ENCODE measurements at places on chromosomes 3 and 15.

GRCh38 chr3:78221300-78221699 lies 1181.4 kb downstream of the ROBO2 start:
- H3K4me1 ChIP-seq: no peaks in the 10 kb centered on the region
- H3K4me3 ChIP-seq: no peak overlapping the region
- H3K27ac ChIP-seq: no peak overlapping the region
- no peak for DNase-seq
- H3K36me3 ChIP-seq: no peaks in the 10 kb centered on the region
- H3K27me3 ChIP-seq: no peaks in the 10 kb centered on the region

GRCh38 chr3:141112686-141113297 lies 61.6 kb downstream of the SPSB4 start:
- H3K27me3 ChIP-seq: no peaks in the 10 kb centered on the region
- no peak overlapping the region for H3K27ac ChIP-seq
- H3K4me1 ChIP-seq: no peaks in the 10 kb centered on the region
- no peaks in the 10 kb centered on the region for H3K36me3 ChIP-seq
- H3K4me3 ChIP-seq: no peak overlapping the region
- DNase-seq: no peak

DNA sequence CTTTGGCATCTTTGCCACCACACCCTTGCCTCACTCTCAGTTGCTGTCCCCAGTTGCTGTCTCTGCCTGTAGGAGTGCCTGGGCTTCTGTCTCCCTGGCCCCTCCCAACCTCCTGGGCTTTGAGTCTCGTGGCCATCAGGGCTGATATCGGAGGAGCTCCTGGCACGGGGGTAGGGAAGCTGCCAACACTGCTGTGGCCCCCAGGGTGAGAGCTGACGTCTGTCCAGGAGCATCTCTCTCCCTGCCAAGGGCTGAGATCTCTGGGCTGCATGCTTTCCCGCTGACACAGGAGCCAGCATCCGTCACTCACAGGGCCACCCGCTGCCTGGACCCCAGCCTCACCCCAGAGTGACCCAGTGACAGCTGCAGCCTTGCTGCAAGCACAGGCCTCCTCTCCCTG lies 47.4 kb downstream of the EXOG start:
- no peaks in the 10 kb centered on the region for H3K27me3 ChIP-seq
- no peaks in the 10 kb centered on the region for H3K4me1 ChIP-seq
- H3K4me3 ChIP-seq: no peak overlapping the region
- no peaks in the 10 kb centered on the region for H3K36me3 ChIP-seq
- H3K27ac ChIP-seq: no peak overlapping the region

DNA sequence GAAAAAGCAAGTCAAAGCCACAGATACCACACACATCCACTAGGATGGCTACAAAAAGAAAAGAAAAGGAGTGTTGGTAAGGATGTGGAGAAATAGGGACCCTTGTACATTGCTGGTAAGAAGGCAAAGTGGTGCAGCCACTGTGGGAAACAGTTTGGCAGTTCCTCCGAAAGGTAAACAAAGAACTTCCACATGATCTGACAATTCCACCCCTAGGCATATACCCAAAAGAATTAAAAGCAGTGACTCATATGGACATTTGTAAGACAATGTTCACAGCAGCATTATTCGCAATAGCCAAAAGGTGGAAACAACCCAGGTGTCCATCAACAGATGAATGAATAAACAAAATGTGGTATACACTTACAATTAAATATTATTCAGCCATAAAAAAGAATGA lies 22.2 kb upstream of the GMPPB start:
- DNase-seq: peak; percentile 85
- peaks cover 21% of the 10 kb centered on the region for H3K4me1 ChIP-seq
- H3K27me3 ChIP-seq: no peaks in the 10 kb centered on the region
- H3K36me3 ChIP-seq: no peaks in the 10 kb centered on the region

DNA sequence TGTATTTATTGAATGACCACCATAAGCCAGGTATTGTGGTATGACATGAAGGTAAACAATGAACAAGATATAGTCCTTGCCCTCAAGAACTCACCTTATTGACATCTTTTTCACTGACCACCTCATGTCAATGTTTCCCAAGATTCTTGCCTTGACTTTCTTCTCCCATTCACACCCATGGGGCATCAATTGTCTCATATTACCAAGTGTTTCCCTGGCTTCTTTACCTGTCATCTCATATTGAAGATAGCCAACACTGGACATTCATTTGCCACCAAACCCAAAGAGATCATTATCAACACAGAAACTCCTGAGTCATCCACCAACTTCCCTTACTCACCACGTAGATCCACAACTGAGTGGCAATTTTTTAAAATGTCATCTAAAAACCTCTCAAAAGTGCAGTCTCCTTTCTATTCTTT lies 2.2 kb downstream of the EFHB start:
- DNase-seq: no peak
- no peaks in the 10 kb centered on the region for H3K4me1 ChIP-seq
- no peak overlapping the region for H3K4me3 ChIP-seq
- H3K27me3 ChIP-seq: no peaks in the 10 kb centered on the region
- no peaks in the 10 kb centered on the region for H3K36me3 ChIP-seq

DNA sequence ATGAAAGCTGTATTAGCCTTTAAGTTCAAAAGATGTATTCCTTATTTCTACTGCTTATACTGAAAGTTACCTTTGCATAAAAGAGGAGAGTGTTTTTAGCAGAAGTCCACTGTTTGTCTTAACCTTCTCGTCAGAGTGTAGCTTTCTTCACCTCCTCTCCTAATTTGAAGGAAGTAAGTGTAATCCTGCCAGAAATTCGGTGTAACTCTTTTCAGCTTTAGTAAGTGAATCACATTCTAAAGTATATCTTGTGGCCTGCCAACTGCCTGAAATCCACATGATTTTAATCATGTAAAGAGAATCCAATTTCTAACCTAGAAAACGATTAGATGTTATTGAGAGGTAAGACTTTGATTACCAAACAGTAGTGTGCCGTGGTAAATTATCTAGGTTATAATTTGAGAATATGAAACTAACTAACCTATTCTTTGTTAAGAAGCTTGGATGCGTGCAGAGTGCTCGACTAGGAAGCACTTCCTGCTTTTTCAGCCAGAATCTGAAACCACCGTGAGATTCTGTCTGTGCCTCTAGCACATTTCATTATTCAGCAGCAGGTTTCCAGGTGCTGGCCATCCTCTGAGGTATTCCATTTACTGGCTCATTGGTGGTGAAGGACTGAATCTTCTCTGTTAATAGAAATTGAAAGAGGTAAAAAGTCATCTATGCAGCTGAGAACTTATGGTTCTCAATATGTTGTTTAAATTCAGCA lies 7.5 kb downstream of the GYG1 start:
- H3K4me1 ChIP-seq: no peaks in the 10 kb centered on the region
- no peak overlapping the region for H3K4me3 ChIP-seq
- no peak for DNase-seq
- H3K36me3 ChIP-seq: peaks cover 7% of the 10 kb centered on the region

- no peak overlapping the region for H3K4me3 ChIP-seq
- H3K27me3 ChIP-seq: peaks cover 50% of the 10 kb centered on the region
- peaks cover 9% of the 10 kb centered on the region for H3K4me1 ChIP-seq
- H3K36me3 ChIP-seq: no peaks in the 10 kb centered on the region
Observed at GRCh38 chr3:184377374-184377773, 633 bp downstream of the THPO start.

- H3K4me1 ChIP-seq: peaks cover 8% of the 10 kb centered on the region
- no peaks in the 10 kb centered on the region for H3K27me3 ChIP-seq
- H3K4me3 ChIP-seq: no peak overlapping the region
- peak; percentile 81 for DNase-seq
- peak overlapping the region; percentile 24 for H3K27ac ChIP-seq
Observed at GRCh38 chr3:140420621-140421357, 257.1 kb upstream of the TRIM42 start.

GRCh38 chr3:169062501-169062900 lies 601.0 kb downstream of the MECOM start:
- no peak overlapping the region for H3K27ac ChIP-seq
- no peak overlapping the region for H3K4me3 ChIP-seq
- H3K36me3 ChIP-seq: no peaks in the 10 kb centered on the region
- no peaks in the 10 kb centered on the region for H3K27me3 ChIP-seq
- DNase-seq: no peak

- H3K27ac ChIP-seq: peak overlapping the region; percentile 99
- H3K4me1 ChIP-seq: peaks cover 17% of the 10 kb centered on the region
- peak; percentile 60 for DNase-seq
- H3K36me3 ChIP-seq: no peaks in the 10 kb centered on the region
- peak overlapping the region; percentile 92 for H3K4me3 ChIP-seq
Observed at GRCh38 chr3:100260081-100260684, 609 bp upstream of the TBC1D23 start.

- H3K4me3 ChIP-seq: no peak overlapping the region
- no peak for DNase-seq
- no peaks in the 10 kb centered on the region for H3K36me3 ChIP-seq
- H3K27ac ChIP-seq: no peak overlapping the region
- no peaks in the 10 kb centered on the region for H3K27me3 ChIP-seq
- peaks cover 29% of the 10 kb centered on the region for H3K4me1 ChIP-seq
Observed at GRCh38 chr3:152260529-152260928, 8.2 kb upstream of the MBNL1 start.

DNA sequence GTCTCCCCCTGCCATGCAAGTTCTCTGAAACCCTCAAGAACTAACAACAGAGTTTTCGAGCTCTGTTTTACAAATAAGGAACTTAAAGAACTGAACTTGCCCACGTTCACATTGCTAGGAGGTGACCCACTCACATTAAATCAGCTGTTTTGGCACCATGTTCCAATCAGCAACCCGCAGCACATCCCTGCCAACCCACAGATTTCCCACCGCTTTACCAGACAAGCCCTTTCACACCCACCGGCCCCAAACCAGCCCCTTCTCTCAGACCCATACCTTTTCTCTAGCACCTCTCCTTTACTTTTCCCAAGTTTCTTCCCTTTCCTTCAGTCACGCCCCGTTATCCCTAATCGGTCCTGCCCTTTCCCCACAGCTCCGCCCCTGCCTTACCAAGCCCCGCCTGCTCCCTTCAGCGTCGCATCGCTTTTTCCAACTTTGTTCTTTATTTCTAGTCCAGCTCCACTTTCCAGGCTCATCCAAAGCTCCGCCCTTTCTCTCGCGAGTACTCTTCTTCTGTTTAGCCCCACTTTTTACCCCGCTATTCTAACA lies 804 bp upstream of the BRPF1 start:
- peaks cover 4% of the 10 kb centered on the region for H3K36me3 ChIP-seq
- DNase-seq: peak; percentile 61

- no peak overlapping the region for H3K27ac ChIP-seq
- no peaks in the 10 kb centered on the region for H3K4me1 ChIP-seq
- no peak for DNase-seq
- H3K4me3 ChIP-seq: no peak overlapping the region
Observed at GRCh38 chr3:55947406-55947805, 460.3 kb upstream of the WNT5A start.

- H3K4me1 ChIP-seq: no peaks in the 10 kb centered on the region
- DNase-seq: no peak
- no peak overlapping the region for H3K27ac ChIP-seq
- peaks cover 14% of the 10 kb centered on the region for H3K27me3 ChIP-seq
- no peaks in the 10 kb centered on the region for H3K36me3 ChIP-seq
- no peak overlapping the region for H3K4me3 ChIP-seq
Observed at GRCh38 chr3:123423031-123423430, 25.9 kb downstream of the ADCY5 start.

DNA sequence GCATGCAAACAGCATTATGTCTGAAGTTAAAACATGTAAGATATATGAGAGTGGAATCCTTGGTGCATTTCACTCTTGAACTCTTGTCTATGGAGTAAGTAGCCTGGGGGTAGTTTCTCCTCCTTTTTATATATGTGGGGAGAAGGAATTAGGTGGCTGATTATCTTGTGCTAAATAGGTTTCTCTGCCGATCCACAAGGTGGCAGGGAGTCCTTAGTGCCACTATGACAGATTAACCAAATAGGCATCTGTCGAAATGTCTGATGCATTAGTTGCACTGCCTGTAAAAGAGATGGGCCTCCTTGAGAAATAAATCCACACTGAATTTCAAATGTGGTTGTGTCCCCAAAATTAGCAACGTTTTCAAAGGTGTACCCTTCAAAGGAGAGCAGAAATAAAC lies 170.1 kb downstream of the CNTN4 start:
- H3K4me1 ChIP-seq: no peaks in the 10 kb centered on the region
- no peaks in the 10 kb centered on the region for H3K27me3 ChIP-seq
- H3K27ac ChIP-seq: no peak overlapping the region
